GM12892 (cell line): ENCODE measurements at places on chromosomes 7 and 10.

GRCh38 chr7:55903985-55904759 is 16.9 kb downstream of the ZNF713 start:
- DNase-seq, result no peak

DNA sequence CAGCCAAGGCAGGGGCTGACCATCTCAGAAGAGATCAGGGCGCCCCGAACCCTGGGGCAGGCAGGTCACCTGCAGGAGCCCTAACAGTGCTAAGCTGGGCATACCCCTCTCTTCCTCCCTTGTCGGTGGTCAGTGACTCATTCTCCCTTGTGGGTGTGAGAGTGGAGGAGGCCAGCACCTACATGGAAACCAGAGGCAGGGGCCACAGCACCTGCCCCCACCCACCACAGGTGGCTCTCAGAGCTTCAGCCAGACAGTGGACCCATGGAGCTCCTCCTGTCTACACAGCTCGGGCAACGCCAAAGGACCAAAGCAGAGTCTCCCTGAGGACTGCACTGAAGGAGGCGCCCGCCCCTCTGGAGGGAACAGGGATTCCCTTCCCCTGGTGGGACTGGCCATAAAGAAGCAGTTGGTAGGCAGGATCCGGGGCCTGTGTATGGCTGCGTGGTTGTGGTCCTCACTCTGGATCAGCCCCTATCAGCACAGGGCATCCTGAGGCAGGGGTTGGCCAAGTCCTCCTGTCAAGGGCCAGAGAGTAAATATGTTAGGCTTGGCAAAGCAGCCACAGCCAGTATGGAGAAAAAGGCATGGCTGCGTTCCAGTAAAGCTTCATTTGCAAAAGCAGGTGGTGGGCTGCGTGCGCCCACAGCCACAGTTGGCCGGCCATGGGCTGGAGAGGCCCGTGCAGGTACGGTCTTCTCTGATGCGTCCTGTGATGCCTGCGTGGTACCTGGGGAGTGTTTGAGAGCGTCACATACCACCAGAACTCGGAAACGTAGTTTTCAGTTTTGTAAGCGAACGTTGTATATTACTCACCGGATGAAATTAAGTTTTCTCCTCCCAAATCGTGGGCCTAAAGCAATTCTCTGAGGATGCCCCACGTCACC is 198.2 kb downstream of the EBF3 start:
- DNase-seq, result no peak

GRCh38 chr7:46486256-46487206 is 565.5 kb upstream of the IGFBP3 start:
- DNase-seq, result no peak

- DNase-seq, result peak; percentile 88
Measured at GRCh38 chr7:99616359-99617191, at the start of gene ZSCAN25. TSS of gene ZSCAN25 (plus strand) at chr7:99616946. CDS start at chr7:99619607, 2,661 bp downstream.

GRCh38 chr7:138033241-138033640 is 31.4 kb upstream of the CREB3L2 start:
- no peak for DNase-seq

DNA sequence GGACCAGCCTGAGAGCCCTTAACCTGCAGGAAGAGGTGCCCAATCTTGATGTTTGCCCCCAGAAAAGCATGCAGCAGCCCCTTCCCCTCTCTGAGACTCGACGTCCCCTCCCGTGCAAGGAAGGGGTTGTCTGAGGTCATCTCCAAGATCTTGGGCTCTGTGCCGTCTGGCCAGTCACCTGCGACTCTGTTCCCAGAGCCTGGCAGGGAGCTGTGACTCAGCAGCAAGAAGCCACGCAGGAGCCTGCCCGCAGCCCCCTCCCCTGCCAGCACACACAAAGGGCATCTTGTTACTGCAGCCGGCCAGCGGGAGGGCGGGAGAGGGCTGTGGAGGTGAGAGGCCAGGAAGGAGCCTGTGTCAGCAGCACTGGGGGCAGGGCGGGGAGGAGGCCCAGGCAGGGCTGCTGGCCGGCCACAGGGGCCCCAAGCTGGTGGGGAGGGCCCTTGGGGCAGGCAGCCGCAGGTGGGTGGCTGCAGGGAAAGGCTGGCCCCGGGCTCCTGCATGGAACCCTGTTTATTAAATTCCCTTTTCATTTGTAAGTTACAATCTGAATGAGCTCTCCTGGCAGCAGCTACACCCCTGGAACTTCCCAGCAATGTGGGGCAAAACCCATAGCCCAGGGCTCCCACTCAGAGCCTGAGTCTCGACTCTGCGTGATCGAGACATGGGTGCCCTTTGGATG is 103.7 kb upstream of the ZMIZ1 start:
- DNase-seq, result no peak

DNA sequence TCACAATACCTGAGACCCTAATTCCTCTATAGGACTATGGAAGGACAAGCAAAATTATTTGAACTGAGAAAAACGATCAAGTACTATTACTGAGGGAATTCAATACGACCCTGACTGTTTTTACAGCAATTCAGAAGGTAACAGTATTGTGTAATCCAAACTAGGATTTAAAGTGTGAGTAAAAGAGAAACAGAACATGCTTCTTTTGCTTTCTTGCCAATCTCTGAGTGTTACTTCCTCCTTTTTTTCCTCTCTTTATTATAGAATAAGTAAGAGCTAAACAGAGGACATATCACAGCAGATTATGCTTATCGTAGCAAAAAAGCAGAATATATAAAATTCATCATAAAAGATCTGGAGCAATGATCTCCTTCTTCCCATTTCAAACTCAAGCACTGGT is 292.1 kb downstream of the THSD7A start:
- no peak for DNase-seq

DNA sequence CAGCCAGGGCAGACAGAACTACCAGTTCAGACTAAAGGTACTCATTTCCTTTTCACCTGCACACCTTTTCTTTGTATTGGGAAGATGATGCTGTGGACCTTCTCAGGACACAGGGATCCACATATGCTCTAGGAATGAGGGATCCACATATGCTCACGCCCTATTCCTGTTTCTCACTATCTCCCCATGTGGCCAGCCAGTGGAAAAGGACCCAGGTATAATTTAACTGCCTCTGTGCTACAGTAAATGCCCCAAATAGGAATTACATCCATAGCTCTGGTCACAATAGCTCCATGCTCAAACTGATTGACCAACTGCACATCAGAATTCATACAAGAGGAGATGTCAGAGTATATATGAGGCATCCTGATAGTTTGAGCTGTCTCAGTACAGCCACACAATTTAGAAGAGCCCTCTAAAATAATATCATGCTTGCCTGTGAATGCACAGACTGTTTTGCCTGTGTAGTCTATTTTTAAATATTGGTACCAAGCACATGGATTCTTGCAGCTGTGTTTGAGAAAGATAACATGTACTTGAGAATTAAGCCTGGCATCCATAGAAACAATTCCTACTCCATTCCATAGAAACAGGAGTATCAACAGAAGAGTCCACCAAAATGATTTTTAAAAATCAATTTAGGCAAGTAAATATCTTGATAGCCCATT is 43.7 kb downstream of the CTTNBP2 start:
- DNase-seq, result no peak

- peak; percentile 65 for DNase-seq
Measured at GRCh38 chr7:100583132-100584053, 2.5 kb downstream of the LRCH4 start.

DNA sequence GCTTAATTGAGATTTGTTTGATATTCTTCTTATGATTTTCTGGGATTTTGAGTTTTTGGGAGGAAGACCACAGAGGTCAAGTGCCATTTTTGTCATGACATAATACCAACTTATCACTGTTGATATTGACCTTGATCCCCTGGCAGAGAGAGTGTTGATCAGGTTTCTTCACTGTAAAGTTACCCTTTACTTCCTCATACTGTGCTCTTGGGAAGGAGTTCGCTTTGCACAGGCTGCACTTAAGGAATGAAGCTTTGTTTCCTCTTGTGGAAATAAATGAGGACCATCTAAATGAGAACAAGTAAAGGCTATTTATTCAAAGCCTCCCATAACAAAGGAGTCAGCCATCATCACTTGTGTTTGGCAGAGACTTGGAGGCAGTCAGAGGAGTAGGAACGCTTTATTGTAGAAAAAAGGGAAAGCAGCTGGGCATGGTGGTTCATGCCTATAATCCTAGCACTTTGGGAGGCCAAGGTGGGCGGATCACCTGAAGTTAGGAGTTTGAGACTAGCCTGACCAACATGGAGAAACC is 16.1 kb downstream of the ST7 start:
- no peak for DNase-seq

DNA sequence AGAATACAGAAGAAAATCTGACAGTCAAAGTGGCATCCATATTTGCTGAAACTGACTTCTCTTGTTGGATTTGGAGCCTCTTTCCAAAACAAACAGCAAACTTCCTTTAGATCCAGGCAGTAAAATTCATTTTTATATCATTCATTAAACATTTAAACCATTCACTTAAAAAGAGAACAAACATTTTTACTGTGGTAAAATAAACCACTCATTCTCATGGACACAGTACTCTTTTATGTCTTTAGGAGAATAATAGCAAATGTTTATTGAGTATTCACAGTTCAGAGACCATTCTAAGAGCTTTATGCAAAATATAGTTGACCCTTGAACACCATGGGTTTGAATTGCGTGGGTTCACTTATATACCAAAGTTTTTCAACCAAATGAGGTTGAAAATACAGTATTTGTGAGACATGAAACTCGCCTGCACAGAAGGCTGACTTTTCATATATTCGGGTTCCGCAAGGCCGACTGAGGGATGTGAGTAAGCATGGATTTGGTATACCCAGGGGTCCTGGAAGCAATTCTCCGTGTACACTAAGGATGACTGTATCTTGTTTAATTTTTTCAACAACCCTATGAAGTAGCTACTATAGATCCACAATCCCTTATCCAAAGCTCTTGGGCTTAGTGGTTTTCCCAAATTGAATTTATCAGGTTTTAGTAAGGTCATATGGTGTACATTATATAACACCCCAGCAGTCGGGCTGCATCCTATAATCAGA is 49.1 kb downstream of the ATXN7L1 start:
- DNase-seq, result no peak

- no peak for DNase-seq
Measured at GRCh38 chr7:107471292-107472070, 1.6 kb downstream of the GPR22 start.

DNA sequence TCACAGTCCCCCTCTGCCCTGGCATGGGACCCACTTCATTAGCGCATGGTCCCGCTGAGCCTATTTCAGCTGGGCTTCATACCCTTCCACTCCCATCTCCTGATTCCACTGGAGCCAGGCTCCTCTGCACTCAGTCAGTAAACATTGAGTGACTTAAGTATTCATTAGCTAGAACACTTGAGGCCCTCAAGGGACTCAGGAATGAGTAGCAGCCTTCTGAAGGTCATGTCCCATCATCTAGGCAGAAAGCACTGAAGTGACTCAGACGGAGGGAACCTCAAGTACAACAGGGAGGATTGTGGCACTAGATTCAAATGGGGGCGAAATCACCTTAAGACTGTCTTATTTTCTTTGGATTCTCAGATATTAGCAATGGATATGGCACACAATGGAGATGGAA is 186.6 kb upstream of the INHBA start:
- no peak for DNase-seq

DNA sequence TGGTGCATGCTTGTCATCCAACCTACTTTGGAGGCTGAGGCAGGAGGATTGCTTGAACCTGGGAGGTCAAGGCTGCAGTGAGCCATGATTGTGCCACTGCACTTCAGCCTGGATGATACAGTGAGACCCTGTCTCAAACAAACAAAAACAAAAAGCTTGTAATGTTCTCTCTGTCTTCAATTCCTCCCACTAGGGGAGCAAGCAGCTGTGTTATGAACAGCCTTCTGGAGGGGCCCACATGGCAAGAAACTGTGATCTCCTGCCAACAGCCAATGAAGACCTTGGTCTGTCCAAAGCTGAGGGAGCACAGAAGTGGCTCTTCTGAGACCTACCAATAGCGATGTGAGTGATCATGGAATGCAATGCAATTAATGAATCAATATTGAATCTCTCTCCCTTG is 229.2 kb downstream of the SEC23IP start:
- DNase-seq, result no peak

GRCh38 chr10:326894-327635 is 191.8 kb downstream of the ZMYND11 start:
- no peak for DNase-seq

- no peak for DNase-seq
Measured at GRCh38 chr7:129832701-129833227, 120.0 kb downstream of the UBE2H start.

- DNase-seq, result no peak
Measured at GRCh38 chr10:111077479-111077784, 603 bp downstream of the ADRA2A start.

DNA sequence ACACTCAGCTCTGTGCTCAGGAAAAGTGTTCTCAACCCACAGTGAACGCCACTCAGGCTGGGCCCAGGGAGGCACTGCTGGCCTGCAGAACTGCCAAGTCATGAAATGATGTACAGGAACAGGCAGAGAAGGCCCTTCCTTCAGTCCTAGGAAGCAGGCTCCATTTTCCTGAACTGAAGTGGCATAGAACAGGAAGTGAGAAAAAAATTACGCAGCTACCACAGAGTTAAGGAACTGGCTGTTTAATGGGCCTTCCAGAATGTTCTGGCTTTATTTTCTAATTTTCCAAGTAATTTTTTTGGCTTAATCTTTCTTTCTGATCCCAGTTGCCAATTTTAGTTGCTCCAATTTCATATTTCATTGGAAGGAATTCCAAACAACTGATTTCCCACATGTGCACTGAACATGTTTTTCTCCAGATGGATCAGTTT is 39.3 kb downstream of the LRRC18 start:
- DNase-seq, result no peak

GRCh38 chr10:69858201-69858600 is 56.5 kb downstream of the COL13A1 start:
- DNase-seq, result no peak

- DNase-seq, result no peak
Measured at GRCh38 chr10:7188456-7189050, 222.3 kb downstream of the SFMBT2 start.

DNA sequence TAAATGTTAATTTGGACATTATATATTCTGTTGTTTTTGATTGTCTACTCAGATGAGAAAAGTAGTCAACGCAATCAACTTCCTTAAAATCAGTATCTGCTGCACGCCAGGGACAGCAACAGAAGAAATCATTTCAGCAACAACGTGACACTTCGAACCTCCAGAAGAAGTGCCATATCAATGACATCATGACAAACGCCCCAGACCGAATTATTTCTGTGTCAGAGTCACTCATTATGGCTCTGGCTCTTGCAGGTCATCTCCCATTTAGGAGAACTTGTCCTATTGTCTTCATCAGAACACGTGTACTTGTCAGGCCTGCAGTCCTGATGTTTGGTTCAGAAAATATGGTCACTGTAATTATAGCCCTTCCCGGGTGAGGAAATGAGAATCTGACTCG is 276.3 kb downstream of the ADARB2 start:
- no peak for DNase-seq

DNA sequence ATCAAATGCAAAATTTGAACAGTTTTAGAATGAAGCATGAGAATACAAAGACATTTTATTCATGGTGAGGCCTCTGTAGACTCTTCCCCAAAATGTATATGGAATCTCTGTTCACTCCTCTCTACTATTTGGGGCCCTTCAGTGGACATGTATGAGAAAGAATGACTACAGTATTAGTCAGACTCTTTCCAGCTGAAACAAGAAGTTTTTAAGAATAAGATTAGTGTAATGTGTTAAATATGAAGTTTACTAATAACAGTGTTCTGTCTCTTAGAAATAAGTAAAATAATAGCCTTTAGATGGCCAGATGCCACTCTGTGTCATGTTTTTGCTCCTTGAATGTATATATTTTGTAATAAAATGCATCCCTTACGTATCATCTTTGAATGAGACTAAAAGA is 585.6 kb downstream of the SUGCT start:
- no peak for DNase-seq

GRCh38 chr7:95886501-95887090 is 114.2 kb downstream of the DYNC1I1 start:
- DNase-seq, result no peak

- no peak for DNase-seq
Measured at GRCh38 chr7:7765422-7765821, 47.0 kb upstream of the RPA3 start.
